ENCODE measurements at places on chromosomes 16 and 17. TPM values are rescaled to one million over a fixed set of nuclear protein-coding genes. Genes with fewer than 3 reads are reported as not detected.

C16orf96 gene
- polyA plus RNA-seq = not detected

GRCh38 chr17:32206861-32207260, 58.8 kb upstream of the RHBDL3 start:
- DNase-seq = no peak

- peak; percentile 99 for DNase-seq
These were observed 9.3 kb downstream of the GIT1 start for GRCh38 chr17:29579866-29580771.

DNA sequence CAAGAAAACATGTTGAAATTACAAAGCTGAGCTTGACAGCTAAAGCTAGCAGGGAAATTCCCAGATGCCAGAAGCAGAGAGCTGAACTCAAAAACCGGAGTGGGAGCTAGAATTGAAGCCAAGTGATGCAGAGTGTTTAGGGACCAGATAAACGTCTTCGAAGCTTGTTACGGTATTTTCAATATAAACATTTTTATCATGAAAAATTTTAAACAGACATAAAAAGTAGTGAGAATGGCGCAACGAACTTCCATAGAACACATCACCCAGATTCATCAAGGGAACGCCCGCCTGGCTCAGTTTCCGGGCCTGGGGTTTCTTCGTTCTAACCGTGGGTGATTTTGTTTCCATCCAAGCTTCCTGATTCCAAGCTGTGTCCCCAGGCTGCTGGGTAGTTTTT, 18.1 kb downstream of the SPNS2 start:
- DNase-seq = no peak

TMIGD1 gene
- not detected for polyA plus RNA-seq

DNA sequence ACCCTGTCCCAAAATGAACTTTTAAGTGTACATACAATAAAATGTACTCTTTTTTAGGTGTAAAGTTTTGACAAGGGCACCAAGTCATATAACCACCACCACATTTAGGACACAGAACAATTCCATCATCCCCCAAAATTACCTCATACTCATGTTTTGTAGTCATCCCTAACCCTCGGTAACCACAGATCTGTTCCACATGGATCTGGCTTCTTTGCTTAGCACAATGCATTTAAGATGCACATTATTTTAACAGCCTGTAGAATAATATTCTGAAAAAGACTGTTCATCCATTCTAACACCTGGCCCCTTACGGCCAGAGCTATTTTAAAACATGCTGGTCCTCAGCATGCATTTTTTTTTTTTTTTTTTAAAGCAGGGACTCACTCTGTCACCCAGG, 25.2 kb upstream of the CFAP20 start:
- DNase-seq = no peak

ARSG gene
- polyA plus RNA-seq = 0.60 TPM

EVI2A gene
- not detected for polyA plus RNA-seq

MAPT gene
- polyA plus RNA-seq = 1.2 TPM

All from A549 (cell line).